Stimulated activated CD8-positive, alpha-beta memory T cell treated with anti-CD3 and anti-CD28 coated beads, Interleukin-4, amount 100 ng/mL, for 1 hour (primary cell): ENCODE measurements at places on chromosomes 12 and 14.

DNA sequence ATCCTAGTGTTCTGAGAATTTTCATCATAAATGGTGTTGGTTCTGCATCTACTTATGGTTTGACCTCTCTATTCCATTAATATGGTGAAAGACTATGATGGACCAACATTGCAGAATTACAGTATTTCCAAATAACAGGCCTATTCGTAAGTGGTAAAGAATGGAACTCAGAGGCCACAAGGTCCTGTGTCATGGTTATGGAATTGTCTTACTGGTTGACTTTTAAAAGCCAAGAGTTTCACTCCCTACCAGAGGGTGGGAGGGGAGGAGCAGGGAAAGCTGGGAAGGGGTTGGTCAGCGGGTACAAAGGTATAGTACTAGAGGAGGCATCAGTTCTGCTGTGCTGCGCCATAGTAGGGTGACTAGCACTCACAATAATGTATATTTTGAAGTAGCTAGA lies 153.4 kb downstream of the TMEM132D start:
- no peak for DNase-seq

DNA sequence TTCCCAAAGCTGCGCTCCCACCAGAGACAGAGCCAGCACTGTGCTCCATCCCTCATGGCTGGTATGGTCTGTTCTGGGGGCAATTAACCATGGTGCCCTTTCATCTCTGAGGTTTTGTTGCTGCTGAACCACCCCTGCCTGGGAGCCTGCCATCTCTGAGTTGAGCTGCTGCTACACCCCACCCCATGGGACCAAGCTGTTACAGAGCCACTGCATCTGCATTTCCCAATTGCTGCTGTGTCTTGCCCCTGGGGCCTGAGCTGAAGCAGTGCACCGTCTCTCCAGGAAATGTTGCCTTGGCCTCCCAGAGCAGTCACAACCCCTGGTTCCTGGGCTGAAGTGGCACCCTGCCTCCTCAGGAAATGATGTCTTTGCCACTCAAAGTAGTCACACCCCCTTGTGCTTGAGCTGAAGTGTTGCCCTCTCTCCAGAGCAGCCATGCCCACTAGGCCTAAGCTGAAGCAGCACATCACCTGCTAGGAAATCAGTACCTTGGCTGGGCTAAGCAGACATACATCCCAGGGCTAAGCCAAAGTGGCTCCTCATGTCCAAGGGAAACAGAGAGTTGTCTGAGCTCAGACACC lies 140.3 kb downstream of the RERGL start:
- no peak for DNase-seq

DNA sequence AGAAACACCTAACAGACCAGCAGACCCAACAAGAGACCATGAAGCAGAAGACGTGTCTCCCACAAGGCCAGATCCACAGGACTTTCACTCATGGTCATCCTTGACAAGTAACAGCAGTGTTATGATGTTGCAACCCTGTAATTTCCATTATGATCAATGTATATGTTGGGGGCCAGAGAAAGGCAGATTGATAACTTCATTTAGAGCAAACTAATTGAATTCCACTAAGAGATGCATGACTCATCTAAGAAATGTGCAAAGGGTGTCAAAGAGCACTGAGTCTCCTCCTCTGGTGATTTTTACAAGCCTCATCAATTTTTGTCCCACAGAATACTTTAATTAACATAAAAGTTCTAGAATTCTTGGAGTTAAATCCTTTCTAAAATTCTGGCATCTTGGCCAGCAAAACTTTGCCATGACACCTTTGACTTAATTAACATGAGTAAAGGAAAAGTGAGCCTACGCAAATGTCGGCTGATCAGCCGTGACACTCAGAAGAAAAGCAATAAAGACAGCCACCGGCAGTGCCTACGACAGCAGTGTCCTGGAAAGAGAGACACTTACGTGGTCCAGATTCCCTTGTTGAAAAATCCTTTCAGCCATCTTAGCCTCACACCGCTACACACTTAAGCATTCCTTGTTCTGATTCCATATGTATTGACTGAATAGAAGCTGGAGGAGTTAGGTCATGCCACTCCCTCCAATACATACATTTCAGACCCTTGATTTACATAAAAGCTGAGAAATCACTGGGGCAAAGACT lies 370.2 kb upstream of the CCDC196 start:
- DNase-seq: no peak

DNA sequence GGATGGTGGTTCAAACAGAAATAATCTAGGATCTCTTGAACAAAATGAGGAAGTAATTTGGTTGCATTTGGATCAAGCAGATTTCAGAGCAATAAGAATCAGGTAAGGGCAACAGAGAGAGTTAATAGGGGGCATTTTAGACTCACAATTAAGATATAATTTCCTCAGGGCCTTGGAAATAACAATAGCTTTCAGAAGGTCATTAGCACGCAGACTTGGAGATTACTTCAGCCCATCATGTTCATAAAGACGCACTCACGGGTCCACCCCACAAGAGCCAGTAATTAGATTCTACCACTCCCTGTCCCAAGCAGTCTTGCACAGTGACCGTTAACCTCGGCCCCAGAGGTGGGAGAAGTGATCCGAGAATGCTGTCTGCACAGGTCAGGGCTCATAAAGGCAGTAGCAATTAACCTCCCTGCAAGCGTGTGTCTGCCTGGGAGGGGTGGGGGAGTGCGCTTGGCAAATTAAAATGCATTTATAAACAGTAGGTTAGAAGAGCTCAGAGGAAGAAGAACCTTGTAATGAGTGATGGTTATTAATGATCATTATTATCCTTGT lies 125.7 kb upstream of the CCDC196 start:
- no peak for DNase-seq

DNA sequence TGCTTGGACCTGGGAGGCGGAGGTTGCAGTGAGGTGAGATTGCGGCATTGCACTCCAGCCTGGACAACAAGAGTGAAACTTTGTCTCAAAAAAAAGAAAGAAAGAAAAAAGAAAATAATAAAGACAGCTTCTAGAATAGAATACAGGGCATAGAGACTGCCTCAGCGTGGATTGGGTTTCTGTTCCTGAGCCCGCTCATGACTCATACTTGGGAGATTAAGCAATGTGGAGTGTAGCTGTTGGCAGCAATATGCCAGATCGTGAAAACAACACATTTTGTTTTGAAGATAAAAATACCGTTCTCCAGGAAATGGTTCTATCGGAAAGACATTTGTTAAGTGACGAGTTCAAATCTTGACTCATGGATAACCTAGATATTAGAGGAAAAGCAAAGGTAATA lies 67.2 kb downstream of the GLT1D1 start:
- no peak for DNase-seq

- no peak for DNase-seq
These were observed 30.5 kb downstream of the CRACR2A start for GRCh38 chr12:3722368-3722767.

- DNase-seq: no peak
These were observed 78.5 kb downstream of the CALM1 start for GRCh38 chr14:90475298-90475697.

DNA sequence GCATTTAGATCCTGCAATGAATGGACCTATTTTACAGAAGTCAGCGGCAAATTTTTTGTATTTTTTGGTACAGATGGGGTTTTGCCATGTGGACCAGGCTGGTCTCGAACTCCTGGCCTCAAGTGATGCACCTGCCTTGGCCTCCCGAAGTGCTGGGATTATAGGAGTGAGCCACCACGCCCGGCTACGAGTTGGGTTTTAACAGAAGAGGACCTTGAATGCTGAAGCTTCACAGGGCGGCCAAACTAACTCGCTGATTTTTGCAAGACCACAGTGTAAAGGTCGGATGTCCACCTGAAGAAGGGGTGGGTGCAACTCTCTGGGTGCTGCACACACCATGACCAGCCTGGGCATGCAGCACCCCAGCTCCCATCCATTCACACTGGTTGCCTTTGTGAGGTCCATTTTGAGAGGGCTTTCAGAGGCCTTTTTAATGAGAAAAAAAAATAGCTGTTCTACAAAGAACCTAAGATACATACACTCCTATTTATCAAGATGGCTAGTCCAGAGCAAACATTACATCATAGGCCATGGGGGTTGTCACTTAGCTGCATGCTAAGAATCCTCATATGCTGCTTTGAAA lies 21.6 kb upstream of the CDK2AP1 start:
- DNase-seq: no peak

DNA sequence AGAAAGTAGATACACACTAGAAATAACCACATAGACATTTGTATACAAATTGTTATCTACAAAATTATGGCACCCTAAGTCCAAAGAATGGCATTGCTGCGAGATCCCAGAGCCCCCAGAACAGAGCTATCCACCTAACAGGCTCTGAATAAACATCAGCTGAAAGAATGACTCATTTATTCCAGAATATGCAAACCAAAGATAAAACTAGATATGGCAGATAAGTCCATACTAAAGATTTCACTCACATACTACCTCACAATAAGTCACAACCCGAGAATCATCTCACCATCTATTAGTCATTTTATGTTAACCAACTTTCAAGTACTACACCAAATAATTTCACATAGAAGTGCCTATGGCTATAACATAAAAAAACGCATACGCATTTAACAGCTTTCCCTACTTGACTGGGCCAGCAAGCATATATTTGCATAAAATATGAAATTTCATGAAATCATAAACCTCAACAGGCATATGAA lies 5.6 kb downstream of the CNIH1 start:
- DNase-seq: no peak

- no peak for DNase-seq
These were observed 137.8 kb downstream of the GPHN start for GRCh38 chr14:66645716-66646115.

- no peak for DNase-seq
These were observed 41.4 kb downstream of the BORCS5 start for GRCh38 chr12:12398026-12398859.
